Islet precursor cell (in vitro differentiated cells): ENCODE measurements at places on chromosomes 6 and 20.

DNA sequence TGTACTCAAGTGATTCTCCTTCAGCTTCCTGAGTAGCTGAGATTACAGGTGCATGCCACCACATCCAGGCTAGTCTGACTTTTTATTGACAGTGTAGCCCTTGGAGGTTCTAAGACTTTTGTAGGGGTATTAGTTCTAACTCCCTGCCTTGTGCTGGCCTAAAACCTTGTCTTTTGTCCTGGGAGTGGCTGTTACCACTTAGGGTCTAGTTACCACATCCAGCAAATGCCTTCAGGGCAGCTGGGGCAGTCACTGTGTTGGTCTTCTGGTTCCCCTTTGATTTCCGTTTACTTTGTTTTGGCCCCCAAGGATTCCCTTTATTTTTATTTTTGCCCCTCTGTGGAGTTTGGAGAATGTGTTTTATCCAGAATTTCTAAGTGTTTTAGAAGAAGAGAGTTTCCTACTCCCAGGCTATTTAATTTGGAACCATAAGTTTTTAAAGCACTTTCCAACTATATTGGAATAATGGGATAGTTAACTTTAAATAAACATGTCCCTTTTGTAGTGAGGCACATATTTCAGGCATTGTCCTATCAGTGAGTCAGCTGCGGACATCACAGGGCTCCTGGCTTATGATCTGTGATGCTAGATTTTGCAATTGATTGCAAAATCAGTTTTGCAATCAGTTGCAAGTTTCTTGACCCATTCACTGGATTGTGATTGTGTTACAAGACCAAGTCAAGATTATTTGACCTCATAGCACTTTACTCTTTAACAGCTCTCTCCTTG is 25.0 kb downstream of the IL22RA2 start:
- no peak for DNase-seq

DNA sequence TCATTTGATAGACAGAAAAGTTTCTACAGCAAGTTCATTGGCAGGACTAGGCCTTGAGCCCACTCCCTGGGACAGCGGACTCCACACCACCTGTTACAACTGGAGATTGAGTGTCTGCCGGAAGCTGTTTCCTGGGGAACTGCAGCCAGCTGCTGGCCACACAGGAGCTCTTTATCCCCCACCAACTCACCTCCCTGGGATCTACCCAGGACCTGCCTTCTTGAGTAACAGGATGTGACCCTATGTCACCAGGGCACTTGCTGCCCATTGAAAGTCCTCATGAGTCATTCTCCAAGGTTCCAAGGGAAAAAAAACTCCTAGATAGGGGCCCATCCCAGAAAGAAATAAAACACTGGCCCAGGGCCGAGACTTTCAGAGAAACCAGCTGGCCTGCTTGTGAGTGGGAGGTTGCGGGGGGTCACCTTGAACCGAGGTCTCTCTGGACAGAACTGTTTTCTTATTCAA is 37.4 kb upstream of the SLC9A8 start:
- peak; percentile 94 for DNase-seq

DNA sequence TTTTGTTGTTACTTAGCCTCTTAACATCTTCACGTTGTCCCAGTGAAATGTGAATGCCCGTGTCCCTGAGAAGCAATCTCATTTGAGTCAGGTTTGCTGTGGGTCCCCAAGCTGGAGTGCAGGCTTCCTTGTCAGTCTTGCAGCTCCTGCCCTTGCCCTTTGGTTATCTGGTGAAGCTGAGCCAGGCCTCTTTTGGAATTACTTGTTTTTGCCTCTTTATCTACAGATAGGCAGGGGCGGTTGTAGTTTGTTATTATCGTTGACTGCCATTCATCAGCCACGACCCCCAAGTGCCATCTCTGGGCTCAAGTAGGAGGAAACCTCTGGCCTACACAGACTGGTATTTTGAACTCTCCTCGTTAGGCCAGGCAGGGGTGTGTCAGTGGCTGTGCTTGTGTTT is 2.2 kb downstream of the TMEM14C start:
- DNase-seq = no peak

- DNase-seq = no peak
Observed at GRCh38 chr6:121157906-121158305, 176.4 kb downstream of the TBC1D32 start.

GRCh38 chr6:158122048-158122447 is 46.0 kb downstream of the SERAC1 start:
- DNase-seq = no peak

- no peak for DNase-seq
Observed at GRCh38 chr20:20677186-20677585, 35.3 kb downstream of the RALGAPA2 start.

- DNase-seq = no peak
Observed at GRCh38 chr6:24694198-24694597, 24.8 kb downstream of the C6orf62 start.

- no peak for DNase-seq
Observed at GRCh38 chr6:6560909-6561308, 27.6 kb upstream of the LY86 start.

GRCh38 chr6:42314571-42315258 is 97.1 kb upstream of the MRPS10 start:
- no peak for DNase-seq

GRCh38 chr6:149164199-149164750 is 153.2 kb upstream of the TAB2 start:
- no peak for DNase-seq

DNA sequence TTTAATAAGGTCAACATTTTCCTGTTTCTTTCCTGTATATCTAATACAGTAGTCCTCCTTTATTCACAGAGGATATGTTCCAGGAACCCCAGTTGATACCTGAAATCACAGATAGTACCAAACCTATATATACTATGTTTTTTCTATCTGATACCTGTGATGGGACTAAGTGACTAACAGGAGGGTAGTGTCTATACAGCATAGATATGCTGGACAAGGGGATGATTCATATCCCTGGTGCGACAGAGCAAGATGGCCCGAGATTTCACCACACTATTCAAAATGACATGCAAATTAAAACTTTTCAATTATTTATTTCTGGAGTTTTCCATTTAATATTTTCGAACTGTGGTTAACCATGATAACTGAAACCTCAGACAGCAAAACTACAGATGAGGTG is 281.1 kb downstream of the LAMA2 start:
- DNase-seq = no peak

GRCh38 chr6:80214436-80215022 is 108.1 kb downstream of the BCKDHB start:
- no peak for DNase-seq

- no peak for DNase-seq
Observed at GRCh38 chr20:48937674-48938073, 16.2 kb downstream of the ARFGEF2 start.

DNA sequence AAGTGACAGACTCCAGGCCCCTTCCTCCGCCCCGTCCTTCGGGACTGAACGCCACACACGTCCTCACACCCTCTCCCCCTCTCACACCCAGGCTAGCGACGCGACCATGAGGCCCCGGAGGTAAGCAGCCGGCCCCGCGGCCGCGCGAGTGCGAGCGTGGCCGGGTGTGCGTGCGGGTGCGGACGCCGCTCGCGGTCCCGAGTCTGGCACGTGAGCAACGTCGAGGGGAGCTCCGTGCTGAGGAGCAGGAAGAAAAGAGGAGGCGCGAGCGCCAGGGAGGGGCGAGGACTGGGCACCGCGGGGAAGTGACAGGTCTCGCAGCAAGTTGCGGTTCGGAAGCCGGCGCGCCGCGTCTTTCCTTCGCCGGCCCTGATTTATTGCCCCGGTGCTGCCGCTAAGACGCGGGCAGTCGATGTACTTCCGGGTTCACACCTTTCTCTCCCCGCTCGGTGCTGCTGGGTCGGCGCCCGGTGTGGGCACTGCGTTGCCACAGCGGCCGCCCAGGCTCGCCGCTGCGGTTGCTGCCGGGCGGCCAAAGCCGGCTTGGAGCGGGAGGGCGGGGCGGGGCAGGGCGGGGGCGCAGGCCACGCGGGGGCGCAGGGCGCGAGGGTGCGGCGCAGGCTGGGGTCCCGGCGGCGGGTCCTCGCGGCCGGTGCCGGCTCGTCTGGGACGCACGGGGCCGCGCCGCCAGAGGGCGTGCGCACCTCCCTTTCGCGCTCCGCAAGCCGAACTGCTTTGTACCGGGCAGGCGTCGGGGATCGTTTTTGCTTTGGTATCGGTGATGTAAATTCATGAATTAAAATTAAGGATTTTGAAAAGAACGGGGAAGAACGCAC is 15.8 kb upstream of the LIN28B start:
- DNase-seq = peak; percentile 86

- no peak for DNase-seq
Observed at GRCh38 chr20:23413862-23414422, 7.3 kb downstream of the NAPB start.

- no peak for DNase-seq
Observed at GRCh38 chr6:73728548-73729205, 32.7 kb downstream of the CD109 start.

GRCh38 chr6:19988555-19988954 is 151.4 kb downstream of the ID4 start:
- DNase-seq = peak; percentile 14

DNA sequence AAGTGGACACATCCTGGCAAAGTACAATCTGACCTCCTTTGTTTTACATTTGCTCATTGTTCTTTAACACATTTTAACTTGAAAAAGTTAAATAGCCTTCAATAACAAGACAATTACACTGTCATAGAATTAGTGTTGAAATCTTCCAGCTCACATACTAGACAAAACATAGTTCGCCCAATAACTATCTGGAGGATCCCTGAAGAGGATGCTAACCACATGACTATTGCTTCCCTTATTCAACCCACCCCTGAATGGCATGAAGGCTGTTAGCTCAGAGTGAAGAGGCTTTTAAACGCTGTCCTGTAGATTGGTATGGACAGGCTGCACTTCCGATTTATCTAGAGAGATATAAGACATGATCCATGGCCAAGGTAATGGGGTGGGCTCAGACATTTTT is 15.0 kb upstream of the DSE start:
- DNase-seq = no peak

GRCh38 chr6:130893277-130893676 is 66.1 kb downstream of the SMLR1 start:
- DNase-seq = no peak

GRCh38 chr6:67914419-67914818 is 720.7 kb upstream of the ADGRB3 start:
- no peak for DNase-seq

GRCh38 chr6:170006071-170006899 is 254.9 kb downstream of the ERMARD start:
- peak; percentile 53 for DNase-seq
